ENCODE measurements at places on chromosomes 13 and 19. TPM values are rescaled to one million over a fixed set of nuclear protein-coding genes. Genes with fewer than 3 reads are reported as not detected.

DNA sequence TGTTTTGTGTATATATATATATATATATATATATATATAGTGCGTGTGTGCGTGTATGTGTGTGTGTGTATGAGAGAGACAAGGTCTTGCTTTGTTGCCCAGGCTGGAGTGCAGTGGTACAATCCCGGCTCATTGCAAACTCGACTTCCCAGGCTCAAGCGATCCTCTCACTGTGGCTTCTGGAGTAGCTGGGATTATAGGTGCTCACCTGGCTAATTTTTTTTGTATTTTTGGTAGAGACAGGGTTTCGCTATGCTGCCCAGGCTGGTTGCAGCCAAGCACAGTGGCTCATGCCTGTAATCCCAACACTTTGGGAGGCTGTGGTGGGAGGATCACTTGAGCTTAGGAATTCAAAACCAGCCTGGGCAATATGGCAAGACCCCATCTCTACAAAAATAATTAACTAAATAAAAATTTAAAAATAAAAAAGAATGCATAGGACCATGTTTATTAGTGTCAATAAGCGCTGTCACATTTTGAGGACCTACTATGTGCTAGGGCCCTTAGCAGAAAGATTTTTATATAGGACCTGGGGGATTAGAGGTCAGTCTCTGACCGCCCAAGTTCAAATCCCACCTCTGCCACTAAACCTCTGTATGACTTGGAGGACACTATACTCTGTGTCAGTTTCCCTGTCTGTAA, 1.8 kb downstream of the PVR start:
- DNase-seq: no peak

Gene SPC24
- total RNA-seq: 50.0 TPM

- no peak for DNase-seq
These were observed 14.7 kb downstream of the PIN1 start for GRCh38 chr19:9849791-9850190.

Gene ZNF100
- total RNA-seq: 14.7 TPM

DNA sequence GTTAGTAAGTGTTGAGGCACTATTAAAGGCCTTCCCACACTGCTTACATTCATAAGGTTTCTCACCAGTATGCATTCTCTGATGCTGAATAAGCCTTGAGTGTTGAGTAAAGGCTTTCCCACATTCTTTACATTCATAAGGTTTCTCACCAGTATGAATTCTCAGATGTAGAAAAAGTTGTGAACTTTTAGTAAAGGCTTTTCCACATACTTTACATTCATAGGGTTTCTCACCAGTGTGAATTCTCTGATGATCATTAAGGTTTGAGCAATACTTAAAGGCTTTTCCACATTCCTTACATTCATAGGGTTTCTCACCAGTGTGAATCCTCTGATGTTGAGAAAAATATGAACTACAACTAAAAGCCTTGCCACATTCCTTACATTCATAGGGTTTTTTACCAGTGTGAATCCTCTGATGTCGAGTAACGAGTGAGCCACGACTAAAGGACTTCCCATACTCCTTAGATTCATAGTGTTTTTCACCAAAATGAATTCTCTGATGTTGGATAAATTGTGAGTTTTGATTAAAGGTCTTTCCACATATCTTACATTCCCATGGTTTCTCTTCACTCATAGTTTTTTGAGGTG, 24.2 kb downstream of the ZNF829 start:
- DNase-seq: no peak

Gene ZNF677
- 56.5 TPM for total RNA-seq

DNA sequence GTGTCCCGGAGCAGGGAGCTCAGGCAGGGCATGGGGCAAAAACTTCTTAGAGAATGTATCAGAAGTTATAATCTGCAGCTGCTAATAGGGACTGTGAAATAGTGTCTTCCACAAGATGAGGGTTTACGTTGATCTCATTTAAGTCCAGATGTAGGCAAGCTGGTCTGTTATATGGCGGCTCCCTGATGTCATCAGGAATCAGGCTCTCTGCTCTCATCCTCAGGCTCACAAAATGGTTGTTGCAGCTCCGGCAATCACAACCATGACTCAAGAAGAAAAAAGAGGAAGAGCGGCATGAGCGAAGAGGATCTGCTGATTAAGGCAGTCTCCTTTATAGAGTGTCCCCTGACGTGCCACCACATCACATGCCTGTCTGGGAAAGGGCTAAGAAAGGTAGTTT, 191.3 kb downstream of the KLF5 start:
- no peak for DNase-seq

Gene FAM83E
- total RNA-seq: 6.0 TPM

Gene TPTE2
- not detected for total RNA-seq

GRCh38 chr13:114256547-114256946, 21.9 kb downstream of the CDC16 start:
- no peak for DNase-seq

Gene PPP2R1A
- total RNA-seq: 351 TPM

DNA sequence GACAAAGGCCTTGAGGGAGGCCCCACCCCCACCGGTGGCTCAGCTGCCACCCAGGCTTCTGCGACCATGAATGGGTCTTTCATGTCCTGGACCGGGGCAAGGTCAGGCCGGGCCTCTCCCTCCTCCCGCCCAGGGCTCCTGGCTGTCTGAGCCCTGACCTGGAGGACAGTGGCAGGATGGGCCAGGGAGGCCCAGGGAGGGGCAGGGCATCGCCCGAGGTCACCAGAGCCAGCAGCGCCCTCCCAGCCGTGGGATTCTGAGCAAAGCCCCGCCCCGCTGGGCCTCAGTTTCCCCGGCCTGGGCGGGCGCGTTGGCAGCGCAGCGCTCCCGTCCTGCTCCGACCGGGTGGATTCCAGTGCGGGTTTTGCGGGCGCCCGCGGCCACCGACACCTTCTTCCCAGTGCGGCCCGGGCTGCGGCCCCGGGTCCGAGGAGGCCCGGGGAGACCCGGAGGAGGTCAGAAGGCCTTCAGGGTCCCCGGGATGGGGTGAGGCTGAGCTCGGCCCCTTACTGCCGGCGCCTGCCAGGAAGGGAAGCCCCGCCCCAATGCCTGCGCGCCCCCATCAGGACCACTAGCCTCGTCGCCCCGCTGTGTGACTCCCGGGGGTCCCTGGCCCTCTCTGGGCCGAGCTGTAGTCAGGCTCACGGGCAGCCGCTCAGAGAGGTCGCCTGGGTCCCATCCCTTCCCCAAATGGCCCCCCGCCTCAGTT, 24.6 kb upstream of the SEMA6B start:
- peak; percentile 91 for DNase-seq

DNA sequence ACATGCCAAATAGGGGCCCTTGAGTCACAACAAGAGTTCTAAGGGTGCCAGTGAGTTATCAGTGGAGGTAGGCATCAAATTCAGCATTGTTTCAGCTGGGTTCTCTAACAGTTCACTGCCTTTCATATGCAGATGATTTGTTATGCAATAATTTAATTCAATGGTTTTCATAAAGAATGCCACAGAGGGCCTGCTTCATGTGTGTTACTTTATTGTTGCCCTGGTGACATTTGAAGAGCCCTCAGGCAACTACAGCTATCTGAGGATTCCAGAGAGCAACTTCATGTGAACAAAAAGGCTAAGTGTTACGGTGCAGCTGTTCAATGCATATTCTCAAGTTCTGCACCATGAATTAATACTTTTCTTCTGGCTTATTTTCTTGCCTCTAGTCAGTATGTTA, 43.1 kb upstream of the STARD13 start:
- no peak for DNase-seq

GRCh38 chr13:42189061-42189460, 82.9 kb upstream of the AKAP11 start:
- DNase-seq: no peak

Gene NLRP9
- not detected for total RNA-seq

- DNase-seq: peak; percentile 99
These were observed 20.5 kb upstream of the CACNG8 start for GRCh38 chr19:53942001-53942786.

GRCh38 chr13:27450921-27451471, 632 bp upstream of the MTIF3 start:
- peak; percentile 78 for DNase-seq

Gene RUBCNL
- 1.0 TPM for total RNA-seq

Gene OR7A10
- total RNA-seq: not detected

Gene CBARP
- 29.9 TPM for total RNA-seq

Gene TNNT1
- 22.9 TPM for total RNA-seq

Gene GPR183
- not detected for total RNA-seq

- DNase-seq: no peak
These were observed 250.3 kb upstream of the HTR2A start for GRCh38 chr13:47146991-47147811.

- no peak for DNase-seq
These were observed 167.6 kb downstream of the B3GLCT start for GRCh38 chr13:31367410-31367809.

DNA sequence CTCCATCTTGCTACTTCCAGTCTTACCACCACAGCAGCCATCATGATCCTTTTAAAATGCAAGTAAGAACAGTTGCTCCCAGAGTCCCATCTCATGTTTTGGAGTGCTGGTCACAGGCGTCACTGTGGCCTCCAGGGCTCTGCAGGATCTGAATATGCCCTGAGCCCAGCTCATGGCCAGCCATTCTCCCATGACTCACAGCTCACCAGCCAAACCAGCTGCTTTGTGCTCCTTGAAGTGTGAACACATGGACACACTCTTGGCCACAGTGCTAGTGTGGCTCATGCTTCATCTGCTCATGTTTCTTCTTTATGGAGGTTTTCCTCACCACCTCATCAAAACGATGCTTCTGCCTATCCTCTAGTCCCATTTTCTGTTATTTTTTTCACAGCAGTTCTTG, 466.5 kb downstream of the UQCRFS1 start:
- no peak for DNase-seq

GRCh38 chr19:43318203-43318602, 35.3 kb upstream of the CD177 start:
- DNase-seq: no peak

DNA sequence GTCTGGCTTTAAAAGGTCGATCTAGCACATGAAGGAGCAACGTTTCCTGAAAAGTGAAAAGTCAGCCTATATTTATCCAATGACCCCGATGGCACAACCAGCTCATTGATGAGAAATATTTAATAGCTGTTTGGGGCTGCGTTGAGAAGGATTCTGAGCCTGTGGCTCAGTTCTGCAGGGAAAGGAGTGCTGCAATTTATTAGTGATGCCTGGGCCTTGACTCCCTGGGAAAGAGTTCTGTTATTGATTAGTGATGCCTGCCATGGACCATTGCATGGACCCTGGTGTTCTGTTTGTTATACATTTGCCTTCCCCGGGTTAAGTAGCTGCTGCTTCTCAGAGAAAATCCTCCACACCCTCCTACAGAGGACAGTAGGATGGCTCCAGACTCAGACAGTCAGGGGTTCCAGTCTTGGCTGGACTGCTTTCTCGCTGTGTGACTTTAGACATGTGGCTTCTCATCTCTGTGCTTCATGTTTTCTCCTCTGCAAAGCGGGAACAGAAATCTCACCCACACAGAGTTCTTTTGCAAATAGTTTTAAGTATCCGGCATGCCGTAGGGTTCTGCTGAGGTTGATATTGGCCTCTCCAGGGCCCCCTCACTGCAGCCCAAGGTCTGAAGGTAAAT, 17.7 kb upstream of the PTPRS start:
- peak; percentile 62 for DNase-seq

- DNase-seq: no peak
These were observed 1.9 kb downstream of the CBARP start for GRCh38 chr19:1235625-1236538.

GRCh38 chr19:11324748-11325389, 14.6 kb downstream of the RAB3D start:
- DNase-seq: no peak

GRCh38 chr13:67134417-67135129, 95.6 kb downstream of the PCDH9 start:
- DNase-seq: no peak

DNA sequence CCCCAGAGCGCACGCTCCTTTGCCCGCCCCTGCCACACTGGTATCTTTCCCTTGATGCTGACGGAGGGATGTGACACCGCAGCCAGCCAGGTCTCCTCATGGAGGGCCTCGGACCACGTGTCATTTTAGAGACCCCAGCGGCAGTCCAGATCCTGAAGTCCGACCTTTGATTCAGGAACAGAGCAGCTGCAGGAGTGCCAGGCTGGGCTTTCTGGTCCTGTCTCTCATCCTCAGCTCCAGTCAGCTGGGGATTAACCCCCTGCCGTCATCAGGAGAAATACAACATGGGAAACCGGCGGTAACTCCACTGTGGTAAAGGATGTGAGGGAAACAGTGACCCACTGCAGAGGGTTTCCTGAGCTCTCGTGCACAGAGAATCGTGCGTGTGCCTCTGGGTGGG, 140.6 kb downstream of the SIPA1L3 start:
- DNase-seq: peak; percentile 75

Gene NMRK2
- 23.6 TPM for total RNA-seq

Gene PBX4
- total RNA-seq: 4.2 TPM

Gene RASIP1
- 3.6 TPM for total RNA-seq

GRCh38 chr13:29743201-29743786, 107.1 kb downstream of the UBL3 start:
- DNase-seq: peak; percentile 38

DNA sequence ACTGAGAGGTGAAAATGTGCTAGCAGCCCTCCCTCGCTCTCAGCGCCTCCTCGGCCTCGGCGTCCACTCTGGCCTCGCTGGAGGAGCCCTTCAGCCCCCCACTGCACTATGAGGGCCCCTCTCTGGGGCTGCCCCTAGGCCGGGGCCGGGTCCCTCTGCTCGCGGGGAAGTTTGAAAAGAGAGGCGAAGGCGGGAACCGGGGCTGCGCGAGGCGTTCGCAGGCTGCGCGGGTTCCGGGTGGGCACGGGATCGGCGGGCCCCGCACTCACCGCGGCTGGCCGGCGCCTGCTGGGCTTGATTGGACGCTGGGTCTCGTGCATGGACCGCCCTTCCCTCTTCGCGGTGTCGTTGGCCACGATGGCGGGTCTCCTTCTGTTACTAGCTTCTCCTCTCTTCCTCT, 29.3 kb downstream of the C1QTNF9 start:
- no peak for DNase-seq

- no peak for DNase-seq
These were observed 237.4 kb downstream of the RGCC start for GRCh38 chr13:41694545-41695301.

Gene WASF3
- total RNA-seq: 20.5 TPM

DNA sequence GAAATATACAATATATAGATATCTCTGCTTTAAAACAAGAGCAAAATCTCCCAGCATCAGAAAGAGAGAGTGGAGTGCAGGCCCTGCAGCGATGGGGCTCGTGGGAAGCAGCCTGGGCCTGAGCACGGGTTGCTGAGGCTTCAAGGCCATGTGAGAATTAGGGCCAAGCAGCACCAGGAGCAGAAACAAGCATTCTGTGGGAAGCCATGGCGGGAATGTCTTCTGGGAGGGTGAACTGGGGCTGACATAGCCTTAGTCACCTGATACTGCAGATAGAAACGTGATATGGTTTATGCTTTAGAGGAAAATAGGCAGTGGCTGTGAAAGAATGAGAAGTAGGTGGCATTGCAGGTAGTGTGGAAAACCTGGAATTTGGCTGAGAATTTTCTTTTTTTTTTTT, 472.3 kb downstream of the IRS2 start:
- no peak for DNase-seq

DNA sequence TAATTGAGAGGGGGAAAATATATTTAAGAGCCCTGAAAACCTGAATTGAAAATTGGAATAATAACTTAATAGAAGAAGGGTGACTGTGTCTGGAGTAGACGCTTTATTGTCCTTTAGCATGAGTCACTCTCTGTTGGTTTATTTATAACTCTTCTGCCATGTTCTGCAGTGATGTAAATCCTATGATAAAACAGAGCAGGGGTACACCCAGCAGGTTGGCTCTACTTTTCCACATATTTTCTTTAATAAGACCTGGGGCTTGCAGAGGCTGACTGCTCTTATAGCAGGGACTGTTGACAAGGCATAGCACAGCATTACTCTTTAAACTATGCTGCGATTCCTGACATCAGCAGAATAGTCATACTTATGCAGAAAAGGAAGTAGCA, 389.9 kb upstream of the PCDH9 start:
- no peak for DNase-seq

Gene PROSER1
- 24.1 TPM for total RNA-seq

Gene TBC1D4
- total RNA-seq: 4.7 TPM
